ENCODE measurements at places on chromosomes 2 and 18. TPM values are rescaled to one million over a fixed set of nuclear protein-coding genes. Genes with fewer than 3 reads are reported as not detected.

Gene CAVIN2
- total RNA-seq, result not detected

Gene ABCG5
- not detected for total RNA-seq

Gene C1QL2
- not detected for total RNA-seq

Gene NDC80
- 51.7 TPM for total RNA-seq

DNA sequence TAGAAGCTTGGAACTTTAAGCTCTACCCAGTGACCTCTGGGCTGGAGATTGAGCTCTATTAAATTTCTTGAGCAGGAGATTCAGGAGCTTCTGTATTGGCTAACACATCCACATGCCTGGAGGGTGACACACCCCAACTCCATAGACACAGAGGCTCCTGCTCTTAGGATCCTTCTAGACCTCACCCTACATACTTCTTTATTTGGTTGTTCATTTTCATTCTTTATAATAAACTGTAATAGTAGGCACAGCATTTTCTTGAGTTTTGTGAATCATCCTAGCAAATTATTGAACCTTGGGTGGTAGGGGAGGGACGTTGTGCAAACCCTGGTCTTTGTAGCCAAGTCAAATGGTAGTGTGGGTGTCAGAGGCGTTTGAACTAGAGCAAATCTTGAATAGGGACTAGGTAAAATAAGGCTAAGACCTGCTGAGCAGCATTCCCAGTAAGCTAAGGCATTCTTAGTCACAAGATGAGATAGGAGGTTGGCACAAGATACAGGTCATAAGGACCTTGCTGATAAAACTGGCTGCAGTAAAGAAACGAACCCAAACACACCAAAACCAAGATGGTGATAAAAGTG lies 323.8 kb upstream of the GALNT5 start:
- no peak for DNase-seq
- H3K36me3 ChIP-seq, result no peaks in the 10 kb centered on the region
- H3K27me3 ChIP-seq, result no peaks in the 10 kb centered on the region
- no peak overlapping the region for H3K27ac ChIP-seq
- H3K4me1 ChIP-seq, result no peaks in the 10 kb centered on the region

GRCh38 chr2:51368250-51368649 lies 336.3 kb upstream of the NRXN1 start:
- no peak overlapping the region for H3K4me3 ChIP-seq
- DNase-seq, result no peak
- no peaks in the 10 kb centered on the region for H3K4me1 ChIP-seq
- H3K27ac ChIP-seq, result no peak overlapping the region
- H3K27me3 ChIP-seq, result no peaks in the 10 kb centered on the region
- H3K36me3 ChIP-seq, result no peaks in the 10 kb centered on the region

Measured in Caco-2 (cell line).